SJCRH30 (cell line): ENCODE measurements at places on chromosomes 7 and 10. TPM values are rescaled to one million over a fixed set of nuclear protein-coding genes. Genes with fewer than 3 reads are reported as not detected.

Gene CLDN3
- total RNA-seq, result not detected in 2 replicates

GRCh38 chr7:123355576-123356190 is 155.9 kb upstream of the SLC13A1 start:
- DNase-seq, result no peak

DNA sequence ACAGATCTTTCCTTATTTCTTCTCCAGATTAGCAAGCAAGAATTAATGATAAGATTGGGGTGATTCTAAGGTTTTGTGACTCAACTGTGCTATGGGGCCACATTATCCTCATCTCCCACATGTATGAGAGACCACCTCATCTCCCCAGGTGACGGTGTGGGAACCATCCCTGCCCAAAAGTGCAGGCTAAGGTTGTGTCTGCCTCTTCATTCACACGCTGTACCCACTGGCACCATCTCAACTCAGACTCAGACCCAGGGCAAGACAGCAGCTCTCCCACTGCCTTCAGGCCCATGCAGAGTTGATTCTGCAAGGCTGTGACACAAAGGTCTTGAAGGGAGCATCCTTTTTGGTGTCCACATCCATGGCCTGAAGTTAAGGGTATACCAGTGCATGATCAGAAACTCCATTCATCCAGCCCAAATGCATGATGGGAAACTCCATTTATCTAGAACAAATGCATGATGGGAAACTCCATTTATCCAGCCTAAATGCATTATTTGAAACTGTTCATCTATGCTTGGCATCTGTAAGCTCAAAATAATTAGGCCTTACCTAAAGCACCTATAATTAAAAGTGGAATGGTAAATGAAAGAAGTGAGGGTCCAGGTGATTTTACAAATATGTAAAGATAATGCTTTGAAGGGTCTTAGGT is 99.4 kb downstream of the TCERG1L start:
- DNase-seq, result no peak

Gene C7orf57
- total RNA-seq, result 0.06 TPM in 1 of 2 replicates, not detected in the other

Gene RINT1
- total RNA-seq, result 20.9 and 24.5 TPM in 2 replicates

DNA sequence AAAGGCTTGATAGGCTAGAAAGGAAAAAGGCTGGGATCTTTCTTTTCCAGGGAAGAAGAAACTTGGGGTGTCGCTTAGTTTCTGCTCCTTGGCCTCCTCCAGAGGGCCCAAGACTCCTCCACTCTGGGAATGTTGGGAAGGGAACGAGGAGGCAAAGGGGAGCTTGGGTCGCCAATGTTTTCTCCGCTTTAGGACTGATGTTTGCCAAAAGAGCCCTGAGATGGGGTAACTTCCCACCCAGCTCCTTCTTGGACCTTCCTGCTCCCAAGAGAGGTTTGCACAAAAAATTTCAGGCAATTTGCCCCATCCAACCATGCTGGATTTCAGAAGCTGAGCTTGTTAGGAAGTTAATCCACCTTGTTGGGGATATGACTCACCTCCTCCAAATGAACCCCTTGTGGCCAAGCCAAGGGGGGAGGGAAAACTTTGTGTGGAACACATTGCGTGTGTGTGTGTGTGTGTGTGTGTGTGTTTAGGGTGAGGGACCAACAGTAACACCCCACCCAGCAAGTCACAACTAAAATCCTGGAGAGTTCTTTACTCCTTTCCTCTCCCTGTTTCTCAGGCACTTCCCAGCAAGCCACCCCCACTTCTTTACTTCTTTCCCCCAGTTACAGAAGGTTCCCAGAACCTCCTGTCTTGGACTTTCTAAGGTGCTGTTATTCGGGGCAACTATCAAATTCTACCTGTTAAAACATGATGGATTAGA is 8.7 kb upstream of the HOXA2 start:
- DNase-seq, result no peak

DNA sequence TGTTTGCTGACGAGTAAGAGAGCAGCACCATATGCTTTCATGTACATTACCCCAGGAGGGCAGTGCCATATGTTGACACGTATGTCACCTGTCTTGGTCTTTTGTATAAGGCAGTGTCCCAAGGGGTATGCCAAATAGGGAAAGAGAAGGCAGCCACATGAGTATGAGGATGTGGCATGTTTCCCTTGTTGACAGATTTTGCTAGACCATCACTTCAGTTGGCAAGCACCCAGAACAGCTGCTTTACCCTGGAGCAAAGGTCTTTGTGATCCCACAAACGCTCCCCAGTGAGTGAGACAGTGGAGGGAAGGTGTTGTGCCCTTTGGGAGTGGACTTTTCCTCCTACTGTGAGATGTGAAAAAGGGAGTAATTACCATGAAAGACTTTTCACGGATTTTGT is 350.1 kb downstream of the ETV1 start:
- DNase-seq, result peak; percentile 93

- no peak for DNase-seq
Observed at GRCh38 chr7:112262855-112263487, 56.5 kb downstream of the ZNF277 start.

Gene ZNF3
- total RNA-seq, result 37.1 and 44.3 TPM in 2 replicates

DNA sequence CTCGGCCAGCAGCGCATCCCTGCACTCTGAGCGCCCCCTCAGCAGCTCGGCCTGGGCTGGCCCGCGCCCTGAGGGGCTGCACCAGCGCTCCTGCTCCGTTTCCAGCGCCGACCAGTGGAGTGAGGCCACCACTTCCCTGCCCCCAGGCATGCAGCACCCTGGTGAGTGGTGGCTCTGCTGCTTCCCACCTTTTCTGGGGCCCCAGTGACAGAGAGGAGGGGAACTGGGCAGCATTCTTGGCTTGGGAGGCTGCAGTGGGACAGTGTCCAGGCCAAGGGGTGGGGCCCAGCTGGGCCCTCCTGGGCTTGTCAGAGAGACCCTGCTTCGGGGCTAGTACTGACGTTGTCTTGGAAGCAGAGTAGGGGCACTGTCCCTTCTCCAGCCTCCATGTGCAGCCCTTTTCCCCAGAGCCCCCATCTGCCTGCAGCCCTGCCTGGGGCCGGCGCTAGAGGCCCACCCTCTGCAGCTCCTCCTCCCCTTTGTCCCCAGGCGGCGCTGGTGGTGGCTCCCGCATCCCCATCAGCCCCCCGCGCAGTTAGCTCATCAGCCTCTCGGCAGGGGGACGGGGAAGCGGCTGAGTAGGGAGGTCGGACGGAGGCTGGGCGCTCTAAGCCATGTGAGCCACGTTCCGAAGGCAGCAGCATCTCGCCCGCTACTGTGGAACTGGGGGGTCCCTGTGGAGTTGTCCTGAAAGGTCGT is 29.2 kb downstream of the GBX1 start:
- no peak for DNase-seq

GRCh38 chr7:107201795-107202450 is 33.1 kb downstream of the HBP1 start:
- peak; percentile 38 for DNase-seq

- DNase-seq, result no peak
Observed at GRCh38 chr7:132876576-132876975, 205.3 kb downstream of the CHCHD3 start.

DNA sequence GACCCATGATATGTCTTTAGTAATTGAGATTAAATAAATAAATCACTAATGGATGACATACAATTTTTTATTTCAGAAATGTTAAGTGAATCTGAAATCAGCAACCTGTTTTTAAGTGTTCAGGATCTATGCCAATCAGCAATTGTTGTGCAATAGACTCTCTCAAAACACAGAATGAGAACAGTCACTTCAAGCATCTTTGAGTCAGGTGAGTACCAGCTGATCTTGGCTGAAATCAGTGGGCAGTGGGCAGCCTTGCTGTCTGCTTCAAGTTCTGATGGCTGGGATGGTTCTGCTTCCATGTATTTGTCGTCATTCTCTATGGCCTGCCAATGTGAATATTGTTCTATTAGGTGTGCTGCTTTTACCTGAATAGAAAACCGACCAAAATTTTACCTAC is 82.3 kb upstream of the NRG3 start:
- no peak for DNase-seq

Gene MDFIC
- 64.9 and 72.3 TPM in 2 replicates for total RNA-seq

DNA sequence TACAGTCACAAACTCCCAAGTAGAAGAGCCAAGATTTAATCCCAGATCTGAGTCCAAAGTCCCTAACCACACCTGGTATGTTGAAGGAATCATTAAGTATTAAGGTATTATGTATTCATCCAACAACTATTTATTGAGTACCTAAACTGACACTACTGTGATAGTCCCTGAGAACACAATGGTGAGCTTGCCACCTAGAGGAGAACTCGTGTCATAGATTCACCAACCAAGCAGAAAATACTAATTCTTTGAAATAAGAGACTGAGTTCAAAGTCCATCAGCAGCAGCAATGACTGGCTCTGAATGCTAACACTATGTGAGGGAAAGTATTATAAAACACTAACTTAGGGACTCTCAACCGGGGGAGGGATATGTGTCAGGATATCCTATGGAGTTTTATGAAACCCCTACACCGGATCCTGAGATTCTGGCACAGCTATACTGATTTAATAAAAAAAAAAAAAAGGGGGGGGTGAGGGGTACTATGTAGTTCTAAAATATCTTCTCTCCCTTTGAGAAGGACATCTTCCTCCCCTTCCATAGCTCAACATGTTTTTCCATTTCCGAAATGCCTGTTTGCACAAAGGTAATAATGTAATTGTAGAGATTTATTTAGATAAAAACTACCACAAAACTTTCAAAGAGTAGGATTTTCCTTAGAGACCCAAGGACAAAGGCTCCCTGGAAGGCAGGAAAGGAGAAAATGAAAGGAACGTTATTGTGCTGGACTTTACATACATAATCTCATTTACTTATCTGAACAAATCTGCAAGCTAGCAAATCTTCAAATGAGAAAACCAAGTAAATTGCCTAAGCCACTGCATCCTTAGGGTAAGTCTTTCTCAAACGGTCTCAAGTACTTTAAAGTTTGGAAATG is 1.6 kb downstream of the NCOA4 start:
- DNase-seq, result peak; percentile 48

GRCh38 chr7:143384148-143384547 is 3.0 kb downstream of the ZYX start:
- DNase-seq, result no peak

Gene GIMAP4
- total RNA-seq, result not detected in 2 replicates

DNA sequence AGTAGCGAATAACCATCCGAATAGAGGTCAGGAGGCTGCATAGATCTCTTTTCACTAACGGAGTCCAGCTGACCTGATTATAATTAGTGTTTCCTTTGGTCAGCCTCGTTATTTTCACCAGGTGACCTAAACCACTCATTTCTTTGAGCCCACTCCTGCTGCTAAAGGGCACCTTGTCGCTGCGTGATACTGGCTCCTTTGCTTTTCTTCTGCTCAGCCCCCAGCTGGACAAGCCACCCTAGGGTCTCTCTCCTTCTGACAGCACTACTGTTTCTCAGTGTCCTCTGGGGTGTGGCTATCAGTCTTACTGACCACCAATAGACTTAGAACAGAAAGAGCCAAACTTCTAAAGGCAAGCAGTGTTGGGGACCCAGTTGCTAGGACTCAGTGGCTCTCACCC is 2.7 kb upstream of the IGFBP3 start:
- DNase-seq, result no peak

Gene NKX1-2
- 0.24 and 0.56 TPM in 2 replicates for total RNA-seq

DNA sequence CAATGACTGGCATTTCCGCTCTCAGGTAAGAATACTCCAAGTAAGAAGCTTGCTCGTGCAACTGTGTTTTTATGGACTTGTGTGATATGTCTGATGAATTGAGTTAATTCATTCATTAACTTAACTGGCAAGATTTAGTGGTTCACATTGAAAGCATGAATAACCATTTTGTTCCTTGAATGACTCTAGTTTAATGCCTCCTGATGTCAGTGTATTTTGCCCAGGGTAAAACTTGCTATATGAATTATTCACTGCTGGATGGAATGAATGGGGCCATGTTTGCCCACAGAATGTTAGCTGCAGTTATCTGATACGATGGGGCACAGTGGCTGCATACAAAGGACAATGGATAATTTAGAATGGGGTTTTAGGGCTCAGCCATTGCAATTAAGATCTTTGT is 124.1 kb downstream of the ZNF365 start:
- DNase-seq, result peak; percentile 9

DNA sequence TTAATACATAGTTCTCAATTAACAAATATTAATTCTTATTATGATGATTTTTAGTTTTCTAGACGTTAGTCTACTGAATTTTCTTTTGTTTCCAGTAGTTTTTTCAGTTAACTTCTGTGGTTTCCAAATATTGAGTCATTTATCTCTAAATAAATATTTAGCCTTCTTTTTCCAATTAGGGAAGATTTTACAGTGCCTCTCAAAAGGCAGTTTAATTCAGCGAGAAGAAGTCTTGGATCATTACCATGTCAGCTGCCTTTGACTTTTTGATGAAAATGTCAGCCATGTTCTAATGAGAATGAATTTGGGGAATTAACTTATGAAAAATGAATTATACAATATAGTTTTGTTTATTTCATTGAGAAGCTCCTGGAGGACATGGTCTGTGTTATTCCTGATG is 90.0 kb downstream of the CDK14 start:
- no peak for DNase-seq

DNA sequence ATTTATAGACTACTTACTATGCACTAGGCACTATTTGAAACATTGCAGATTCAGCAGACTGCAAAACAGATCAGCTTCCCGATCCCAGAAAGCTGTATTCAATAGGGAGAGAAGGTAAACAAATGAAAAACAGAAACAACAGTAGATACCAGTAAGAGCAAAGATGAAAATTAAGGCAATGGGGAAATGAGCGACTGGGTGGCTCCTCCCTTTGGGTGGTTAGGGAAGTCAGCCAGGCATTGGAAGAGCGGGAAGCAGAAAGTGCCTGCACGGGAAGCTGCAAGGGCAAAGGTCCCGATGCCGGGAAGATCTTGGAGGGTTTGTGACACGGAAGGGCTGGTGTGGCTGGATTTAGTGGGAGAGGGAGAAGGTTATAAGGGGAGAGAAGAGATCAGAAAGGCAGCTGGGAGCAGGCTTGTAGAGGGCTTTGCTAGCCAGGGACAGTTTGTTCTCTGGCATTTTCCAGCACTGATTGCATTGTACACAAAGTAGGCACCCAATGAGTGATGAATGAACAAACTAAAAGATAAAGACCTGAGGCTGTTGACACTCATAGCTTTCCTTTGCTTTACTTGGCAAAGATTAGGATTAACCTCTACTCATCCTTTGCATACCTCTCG is 67.8 kb downstream of the NAMPT start:
- DNase-seq, result peak; percentile 24

GRCh38 chr10:77533887-77534278 is 103.7 kb downstream of the KCNMA1 start:
- no peak for DNase-seq

- no peak for DNase-seq
Observed at GRCh38 chr10:100894589-100895294, 18.0 kb upstream of the SLF2 start.

GRCh38 chr10:113027574-113028455 is 77.8 kb downstream of the TCF7L2 start:
- DNase-seq, result peak; percentile 90

GRCh38 chr7:43582503-43583423 is at the start of gene STK17A:
Gene STK17A (plus strand): TSS chr7:43583108. CDS start chr7:43583244, 136 bp downstream.
- peak; percentile 86 for DNase-seq

- no peak for DNase-seq
Observed at GRCh38 chr10:57142925-57143576, 782.0 kb upstream of the ZWINT start.
